ENCODE measurements at places on chromosomes 1 and 21.

DNA sequence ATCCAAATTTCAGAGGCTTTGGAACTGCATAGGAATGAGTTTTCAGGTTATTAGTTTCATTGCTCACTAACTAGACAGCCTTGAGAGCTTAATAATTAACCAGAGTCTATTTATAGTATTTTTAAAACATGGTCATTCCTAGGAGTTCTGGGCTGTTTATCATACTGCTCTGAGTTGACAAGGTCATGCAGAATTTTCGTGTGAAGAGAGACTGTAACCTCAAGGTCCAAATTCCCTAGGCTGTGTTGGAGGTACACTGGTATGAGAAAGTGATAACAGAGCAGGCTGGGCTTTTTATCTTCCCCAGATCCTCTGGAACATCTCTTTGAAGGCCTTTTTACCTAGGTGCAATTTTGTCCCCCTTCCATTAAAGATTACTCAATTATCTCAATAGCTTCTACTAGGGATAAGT is 736.3 kb downstream of the LTN1 start:
- no peak for DNase-seq

- DNase-seq = no peak
Measured at GRCh38 chr1:27367160-27367650, 444 bp upstream of the MAP3K6 start.

DNA sequence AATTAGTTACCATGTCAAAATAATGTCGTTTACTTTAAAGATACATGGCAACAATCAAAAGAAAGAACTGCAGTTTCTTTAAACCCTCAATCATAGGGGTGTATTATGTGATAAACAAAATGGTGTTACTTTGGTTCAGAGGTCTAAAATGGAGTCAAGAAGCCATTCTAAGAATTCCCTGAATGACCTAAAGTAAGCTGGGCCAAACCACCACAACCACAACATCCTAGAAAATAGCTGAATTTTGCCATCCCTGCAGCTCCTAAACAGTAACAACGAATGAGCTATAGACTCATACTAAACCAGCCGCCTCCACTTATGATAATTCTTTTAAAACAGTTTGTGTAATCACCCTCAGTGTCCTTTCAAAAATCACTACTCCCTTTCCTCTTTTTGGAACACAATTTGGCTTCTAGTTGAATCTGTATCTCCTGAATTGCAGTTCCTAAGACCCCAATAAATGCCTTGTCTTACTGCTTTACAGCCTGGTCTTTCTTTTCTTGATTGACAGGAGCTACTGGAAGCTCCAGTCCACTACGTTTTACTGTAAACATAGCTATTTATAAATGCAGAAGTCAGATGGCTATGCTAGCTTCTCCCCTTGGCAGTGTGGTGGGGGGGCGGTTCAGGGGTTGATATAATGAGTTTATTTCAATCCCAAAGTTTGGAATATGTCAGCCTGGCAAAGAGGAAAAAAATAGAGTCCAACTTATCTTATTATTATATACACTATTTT is 84.3 kb downstream of the PLPPR4 start:
- DNase-seq = no peak

DNA sequence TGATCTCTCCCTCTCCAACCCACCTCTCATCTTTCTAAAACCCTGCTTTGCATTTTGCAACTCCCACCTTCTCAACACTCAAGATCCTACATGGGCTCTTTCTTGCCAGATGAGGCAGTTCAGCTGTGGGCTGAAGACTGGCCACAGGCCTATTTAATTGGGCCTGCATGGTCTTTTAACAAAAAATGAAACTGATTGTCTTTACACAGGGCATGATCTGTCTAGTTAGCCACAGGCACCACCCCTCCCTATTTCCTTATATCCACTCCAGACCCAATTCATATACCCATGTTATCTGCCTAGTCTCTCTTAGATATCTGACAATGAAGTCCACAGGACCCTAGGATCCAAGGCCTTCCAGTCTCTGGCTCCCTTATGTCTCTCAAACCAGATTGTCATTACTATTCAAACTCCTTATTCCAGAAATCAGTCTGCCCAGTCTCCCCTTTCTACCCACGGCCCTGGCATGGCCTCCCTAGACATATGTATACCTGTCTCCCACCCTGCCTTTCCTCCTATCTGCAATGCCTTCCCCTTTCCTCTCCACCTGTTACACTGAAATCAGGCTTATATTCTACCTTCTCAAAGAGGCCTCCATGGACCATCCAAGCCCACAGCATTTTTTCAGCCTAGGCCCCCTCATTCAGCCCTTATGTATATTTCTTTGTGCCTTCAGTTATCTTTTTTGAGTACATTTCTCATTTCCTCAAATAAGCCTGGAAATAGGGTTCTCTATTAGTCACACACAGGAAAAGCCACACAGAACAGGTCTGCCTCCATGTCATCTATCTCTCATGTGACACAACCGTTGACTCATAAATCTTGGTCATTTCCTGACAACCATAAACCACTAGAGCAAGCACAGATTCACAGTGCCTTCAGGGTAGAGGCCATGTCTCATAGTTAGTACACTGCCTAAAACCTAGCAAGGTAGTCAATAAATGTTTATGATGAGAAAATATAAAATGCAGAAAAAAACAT is 39.0 kb downstream of the LPAR3 start:
- DNase-seq = no peak

DNA sequence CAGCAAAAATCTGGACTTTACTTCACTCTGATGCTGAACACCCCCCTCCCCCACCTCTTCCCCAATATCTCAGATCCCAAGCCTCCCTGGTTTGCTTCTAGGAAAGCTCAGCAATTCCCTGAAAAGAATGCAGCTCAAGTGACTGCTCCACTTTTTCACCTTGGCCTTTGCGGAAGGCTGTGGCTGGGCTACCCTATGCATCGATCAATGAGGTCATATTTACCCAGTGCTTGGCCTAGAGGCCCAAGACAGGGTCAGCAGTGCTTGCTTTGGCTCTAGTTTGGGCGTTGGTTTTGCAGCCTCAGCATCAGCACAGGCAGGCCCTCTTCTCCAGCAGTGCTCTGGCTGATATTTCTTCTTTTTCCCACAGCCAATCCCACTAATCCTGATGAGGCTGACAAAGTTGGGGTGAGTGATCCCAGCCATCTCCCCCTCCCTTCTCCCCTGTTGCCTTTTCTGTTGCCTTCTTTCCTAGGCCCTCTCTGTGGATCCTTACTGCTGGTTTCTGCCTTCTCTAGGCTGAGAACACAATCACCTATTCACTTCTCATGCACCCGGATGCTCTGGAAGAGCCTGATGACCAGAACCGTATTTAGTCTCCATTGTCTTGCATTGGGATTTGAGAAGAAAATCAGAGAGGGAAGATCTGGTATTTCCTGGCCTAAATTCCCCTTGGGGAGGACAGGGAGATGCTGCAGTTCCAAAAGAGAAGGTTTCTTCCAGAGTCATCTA is 14.2 kb downstream of the FCGR2B start:
- no peak for DNase-seq

GRCh38 chr1:208747979-208748378 is 503.8 kb upstream of the PLXNA2 start:
- DNase-seq = no peak

DNA sequence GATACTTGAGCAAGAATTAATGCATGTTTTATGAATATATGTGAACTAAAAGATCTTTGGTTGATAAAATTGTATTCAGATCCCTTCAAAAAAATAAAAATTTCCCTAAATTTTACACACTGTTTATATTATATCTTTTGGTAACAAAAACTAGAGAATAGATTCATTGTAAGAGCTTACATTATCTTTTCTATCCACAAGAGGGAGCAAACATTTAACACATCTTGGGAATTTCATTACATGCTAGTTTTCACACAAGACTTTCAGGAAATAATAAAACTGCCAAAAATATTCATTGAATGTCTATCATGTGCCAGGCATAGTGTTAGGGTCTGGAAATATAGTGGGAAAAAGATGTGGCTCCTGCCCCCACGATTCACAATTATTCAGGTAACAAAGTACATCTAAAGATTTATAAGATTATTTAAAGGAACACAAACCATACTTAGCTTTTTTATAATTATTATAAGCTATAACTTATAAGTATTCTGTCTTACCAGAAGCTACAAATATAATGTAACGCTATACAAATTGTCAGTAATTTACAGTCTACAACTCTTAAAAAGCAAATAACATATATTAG is 30.6 kb downstream of the FAF1 start:
- peak; percentile 7 for DNase-seq

DNA sequence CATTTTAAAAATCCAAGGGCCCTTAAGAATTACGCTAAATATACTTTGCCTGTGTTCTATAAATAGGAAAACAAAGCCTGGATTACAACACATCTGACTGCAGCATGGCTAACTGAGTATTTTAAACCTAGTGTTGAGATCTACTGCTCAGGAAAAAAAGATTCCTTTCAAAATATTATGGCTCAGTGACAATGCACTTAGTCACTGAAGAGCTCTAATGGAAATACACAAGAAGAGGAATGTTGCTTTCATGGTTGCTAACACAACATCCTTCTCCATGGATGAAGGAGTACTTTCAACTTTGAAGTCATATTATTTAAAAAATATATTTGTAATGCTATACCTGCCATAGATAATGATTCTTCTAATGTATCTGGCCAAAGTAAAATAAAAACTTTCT is 248.3 kb upstream of the NEGR1 start:
- DNase-seq = no peak

DNA sequence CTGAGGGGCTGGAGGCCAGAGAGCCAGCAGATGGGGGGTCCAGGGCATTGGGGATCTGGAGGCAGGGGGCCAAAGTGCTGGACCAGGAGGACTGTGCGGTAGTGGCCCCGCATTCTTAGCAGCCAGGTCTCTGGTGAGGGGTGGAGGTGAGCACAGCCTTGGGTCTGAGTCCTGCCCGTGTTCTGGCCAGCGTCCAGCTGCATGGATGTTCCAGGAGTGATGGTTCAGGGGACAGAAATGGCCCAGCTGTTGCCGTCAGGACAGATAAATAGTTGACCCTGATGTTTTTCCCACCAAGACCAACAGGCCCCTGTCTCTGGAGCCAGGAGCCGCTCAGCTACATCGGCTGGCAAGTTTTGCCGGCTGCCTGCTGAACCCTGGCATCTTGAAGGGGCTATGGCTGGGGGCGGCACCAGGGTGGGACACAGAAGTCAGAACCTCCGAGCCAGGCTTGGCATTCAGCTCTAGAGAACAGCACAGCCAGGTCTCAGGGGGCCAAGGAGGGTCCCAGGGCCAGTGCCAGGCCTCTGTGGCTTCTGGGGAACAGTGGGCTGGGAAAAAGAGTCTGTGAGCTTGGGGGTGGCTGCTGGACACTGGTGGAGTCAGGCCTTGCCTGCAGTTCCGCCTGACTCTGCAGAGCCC is 19.4 kb upstream of the TTC34 start:
- no peak for DNase-seq

- no peak for DNase-seq
Measured at GRCh38 chr1:54255026-54255702, 55.2 kb downstream of the MRPL37 start.

DNA sequence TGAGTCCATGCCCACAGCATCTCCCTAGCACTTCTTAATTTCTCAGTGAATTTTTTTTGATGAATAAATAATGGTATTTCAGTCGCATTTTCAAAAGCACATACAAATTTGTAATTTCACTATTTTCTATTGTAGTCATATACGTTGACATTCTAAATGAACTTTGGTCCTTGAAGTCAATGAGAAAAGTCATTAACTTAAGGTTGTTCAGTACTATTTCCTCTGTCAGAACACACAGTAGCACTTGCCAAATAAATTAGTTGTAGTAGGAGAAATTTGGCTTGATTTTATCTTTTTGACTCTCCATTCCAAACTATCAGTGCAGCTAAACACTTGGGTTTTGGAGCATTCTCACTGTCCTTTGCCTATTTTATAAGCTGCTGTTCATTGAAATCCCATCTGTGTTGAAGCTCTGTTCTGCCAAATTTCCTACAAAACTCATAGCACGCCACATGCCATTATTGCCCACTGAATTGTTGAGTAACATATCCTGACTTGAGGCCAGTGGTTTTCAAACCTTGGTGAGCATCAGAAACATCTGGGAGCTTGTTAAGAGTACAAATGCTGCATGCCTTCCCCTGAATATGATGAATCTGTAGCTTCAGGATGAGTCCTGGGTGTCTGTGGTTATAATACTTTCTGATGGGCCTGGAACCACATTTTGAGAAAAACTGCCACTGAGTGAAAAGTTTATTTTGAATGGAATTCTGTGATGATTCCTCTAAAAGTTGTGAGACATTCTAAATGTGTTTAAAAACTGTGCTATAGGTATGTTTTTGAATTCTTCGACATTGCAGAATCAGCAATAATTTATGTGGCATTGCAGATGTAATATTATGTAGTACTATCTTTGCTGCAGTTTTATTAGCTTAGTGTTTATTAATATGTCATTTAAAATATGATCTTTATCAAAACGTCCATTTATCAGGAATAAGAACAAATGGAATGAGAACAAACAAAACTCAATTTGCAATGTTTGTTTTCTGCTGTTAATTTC is 78.9 kb downstream of the DNM3 start:
- DNase-seq = no peak

GRCh38 chr1:18928406-18928805 is 26.1 kb upstream of the ALDH4A1 start:
- DNase-seq = no peak

DNA sequence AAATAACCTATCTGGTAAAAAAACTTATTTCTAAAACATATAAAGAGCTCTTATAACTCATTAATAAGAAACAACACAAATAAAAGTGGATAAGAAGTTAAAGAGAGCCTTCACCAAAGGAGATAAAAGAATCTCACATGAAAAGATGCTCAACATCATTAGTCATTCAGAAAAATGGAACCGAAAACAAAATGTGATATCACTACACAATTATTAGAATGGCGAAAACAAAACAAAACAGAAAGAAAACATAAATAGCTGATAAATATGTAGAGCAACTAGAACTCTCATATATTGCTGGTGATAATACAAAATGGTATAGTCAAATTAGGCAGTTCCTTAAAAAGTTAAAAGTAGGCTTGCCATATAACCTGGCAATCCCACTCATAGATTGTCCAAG is 1109.3 kb downstream of the PLA2G4A start:
- DNase-seq = no peak

DNA sequence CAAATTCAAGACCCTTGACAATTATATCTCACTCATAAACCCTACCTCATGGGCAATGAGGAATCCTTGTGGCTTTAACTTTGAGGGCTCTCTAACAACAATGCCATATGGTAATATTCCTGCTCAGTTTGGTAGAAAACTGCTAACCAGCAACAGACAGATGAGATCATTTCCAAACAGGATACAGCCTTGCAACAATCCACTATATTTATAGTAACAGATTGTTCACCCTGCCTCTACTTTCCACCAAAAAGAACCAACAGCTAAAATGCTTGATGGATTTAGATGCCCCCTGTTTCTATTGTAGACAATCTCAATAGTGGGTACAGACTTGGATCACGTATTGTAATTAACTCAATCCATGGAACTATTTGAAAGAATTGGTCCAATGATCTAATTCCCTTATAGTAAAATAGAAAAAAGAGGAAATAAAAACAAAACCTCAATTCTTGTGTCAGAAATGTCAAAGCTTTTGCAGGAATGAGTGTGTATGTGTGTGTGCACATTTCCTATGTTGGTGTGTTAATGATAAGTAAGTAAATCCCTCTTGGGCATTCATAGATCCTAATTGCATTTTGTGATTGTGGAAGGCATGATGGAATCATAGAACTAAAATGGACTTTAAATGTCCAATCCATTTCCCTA is 100.0 kb upstream of the EDEM3 start:
- no peak for DNase-seq

- no peak for DNase-seq
Measured at GRCh38 chr1:162706606-162707005, 74.3 kb downstream of the DDR2 start.
